ENCODE measurements at places on chromosomes 1 and 21.

- DNase-seq, result no peak
Observed at GRCh38 chr21:36510911-36511310, 31.0 kb upstream of the CLDN14 start.

DNA sequence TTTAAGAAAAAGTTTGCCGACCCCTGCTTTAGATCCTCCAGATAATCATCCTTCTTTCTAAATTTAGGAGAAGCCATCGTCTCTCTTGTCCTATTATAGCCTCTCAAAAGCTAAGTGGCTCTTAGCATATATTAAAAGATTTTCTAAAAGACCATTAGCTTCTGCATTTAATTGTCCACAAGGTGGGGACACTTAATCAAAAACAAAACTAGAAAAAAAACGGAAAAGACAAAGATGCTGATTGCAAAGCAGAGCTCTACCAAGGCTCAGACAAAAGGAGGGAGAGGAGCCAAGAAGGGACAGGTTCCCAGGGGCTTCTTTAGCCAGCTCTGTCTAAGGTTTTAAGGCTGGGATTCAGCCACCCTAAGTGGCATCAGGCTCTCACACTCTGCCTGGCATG, 128.3 kb upstream of the HMGB4 start:
- DNase-seq, result no peak

DNA sequence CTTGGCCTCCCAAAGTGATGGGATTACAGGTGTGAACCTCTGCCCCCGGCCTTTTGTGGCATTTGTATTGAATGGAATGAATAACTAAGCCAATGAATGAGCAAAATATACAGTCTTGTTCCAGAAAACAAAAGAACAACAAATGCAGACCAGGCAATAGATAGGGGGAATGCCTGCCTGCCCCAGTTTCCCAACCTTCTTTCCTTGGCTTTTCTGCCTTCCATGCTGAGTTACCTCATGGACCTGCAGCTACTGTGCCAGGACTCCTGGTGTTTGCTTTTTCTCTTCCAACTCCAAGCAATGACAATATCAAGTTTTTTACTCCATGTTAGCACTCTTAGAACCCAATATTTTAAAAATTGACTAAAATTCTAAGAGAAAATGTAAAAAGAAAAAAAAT, 58.6 kb upstream of the BACH1 start:
- no peak for DNase-seq

DNA sequence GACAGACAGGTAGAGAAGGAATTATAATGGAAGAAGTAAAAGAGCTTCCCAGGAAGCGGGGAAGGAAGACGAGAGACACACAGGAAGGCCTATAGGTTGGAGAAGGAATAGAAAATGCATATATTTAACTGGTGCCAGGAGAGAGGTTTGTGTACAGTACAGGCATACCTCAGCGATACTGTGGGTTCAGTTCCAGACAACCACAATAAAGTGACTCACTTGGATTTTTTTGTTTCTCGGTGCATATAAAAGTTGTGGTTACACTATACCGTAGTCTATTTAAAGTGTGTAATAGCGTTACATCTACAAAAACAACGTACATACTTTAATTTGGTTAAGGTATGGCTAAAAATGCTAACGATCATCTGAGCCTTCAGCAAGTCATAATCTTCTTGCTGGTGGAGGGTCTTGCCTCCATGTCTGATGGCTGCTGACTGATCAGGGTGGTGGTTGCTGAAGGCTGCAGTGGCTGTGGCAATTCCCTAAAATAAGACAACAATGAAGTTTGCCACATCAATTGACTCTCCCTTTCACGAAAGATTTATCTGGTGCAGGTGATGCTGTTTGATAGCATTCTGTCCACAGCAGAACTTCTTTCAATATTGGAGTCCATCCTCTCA, 16.0 kb downstream of the YARS1 start:
- DNase-seq, result peak; percentile 84

DNA sequence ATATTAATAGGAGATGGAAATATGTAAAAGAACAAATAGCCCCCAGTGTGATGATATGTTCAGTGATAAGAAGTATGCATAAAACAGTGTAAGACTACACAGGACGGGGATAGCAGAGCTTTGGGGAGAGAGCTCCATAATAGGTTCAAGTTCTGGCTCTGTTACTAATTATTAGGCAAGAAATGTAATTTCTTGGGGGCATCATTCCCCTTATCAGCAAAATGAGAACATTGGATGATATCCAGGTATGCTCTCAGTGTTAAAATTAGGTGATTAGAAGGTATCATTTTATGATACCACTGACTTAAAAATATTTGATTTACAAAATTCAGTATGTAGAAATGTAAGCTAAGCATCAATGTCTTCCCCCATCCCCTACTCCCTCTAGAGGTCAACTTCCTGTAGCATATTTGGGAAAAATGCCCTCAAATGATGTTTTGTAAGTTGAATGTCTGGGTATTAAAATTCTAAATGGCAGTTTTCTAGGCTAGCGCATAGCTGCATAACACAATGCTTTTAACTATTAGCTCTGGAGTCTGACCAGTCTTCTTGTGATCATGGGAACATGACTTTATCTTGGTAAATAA, 585.7 kb upstream of the CAMK1G start:
- DNase-seq, result peak; percentile 29

GRCh38 chr1:91699339-91699974, 186.5 kb downstream of the TGFBR3 start:
- no peak for DNase-seq

DNA sequence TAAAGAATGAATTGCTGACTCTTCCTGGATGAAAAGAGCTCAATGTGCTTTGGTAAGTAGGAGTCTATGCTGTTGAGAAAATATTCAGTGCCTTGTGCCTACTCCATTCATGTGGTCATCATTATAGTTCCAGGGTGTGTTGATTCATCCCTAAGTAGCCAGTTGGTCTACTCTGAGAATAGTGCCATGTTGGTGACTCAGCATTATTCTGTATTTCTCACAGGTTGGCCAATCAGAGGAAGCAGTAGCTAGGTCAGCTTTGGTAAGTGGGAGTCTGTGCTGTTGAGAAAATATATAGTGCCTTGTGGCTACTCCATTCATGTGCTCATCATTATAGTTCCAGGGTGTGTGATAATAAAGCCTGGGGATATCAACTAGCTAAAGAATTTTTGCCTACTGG, 397.3 kb downstream of the AGBL4 start:
- DNase-seq, result no peak

DNA sequence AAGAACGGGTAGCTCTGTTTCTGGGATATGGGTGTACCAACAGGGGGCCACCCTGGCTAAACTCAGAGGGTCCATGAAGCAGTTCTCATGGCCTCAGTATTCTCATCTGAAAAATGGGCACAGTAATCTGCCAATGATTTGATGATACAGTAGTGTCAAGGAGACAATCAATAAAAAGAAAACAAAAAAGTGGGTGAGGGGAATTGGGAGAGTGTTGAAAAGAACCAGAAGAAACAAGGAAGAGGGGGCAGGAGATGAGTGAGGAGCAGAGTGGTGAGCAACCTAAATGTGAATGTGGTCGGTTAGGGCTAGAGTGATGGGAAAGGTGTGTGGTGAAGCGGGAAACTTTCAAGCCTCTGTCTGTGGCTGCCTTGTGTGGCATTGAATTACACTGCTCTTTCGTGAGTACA, 2.0 kb downstream of the SLAMF7 start:
- no peak for DNase-seq

- peak; percentile 75 for DNase-seq
Observed at GRCh38 chr1:110136911-110137310, 13.4 kb upstream of the SLC6A17 start.

DNA sequence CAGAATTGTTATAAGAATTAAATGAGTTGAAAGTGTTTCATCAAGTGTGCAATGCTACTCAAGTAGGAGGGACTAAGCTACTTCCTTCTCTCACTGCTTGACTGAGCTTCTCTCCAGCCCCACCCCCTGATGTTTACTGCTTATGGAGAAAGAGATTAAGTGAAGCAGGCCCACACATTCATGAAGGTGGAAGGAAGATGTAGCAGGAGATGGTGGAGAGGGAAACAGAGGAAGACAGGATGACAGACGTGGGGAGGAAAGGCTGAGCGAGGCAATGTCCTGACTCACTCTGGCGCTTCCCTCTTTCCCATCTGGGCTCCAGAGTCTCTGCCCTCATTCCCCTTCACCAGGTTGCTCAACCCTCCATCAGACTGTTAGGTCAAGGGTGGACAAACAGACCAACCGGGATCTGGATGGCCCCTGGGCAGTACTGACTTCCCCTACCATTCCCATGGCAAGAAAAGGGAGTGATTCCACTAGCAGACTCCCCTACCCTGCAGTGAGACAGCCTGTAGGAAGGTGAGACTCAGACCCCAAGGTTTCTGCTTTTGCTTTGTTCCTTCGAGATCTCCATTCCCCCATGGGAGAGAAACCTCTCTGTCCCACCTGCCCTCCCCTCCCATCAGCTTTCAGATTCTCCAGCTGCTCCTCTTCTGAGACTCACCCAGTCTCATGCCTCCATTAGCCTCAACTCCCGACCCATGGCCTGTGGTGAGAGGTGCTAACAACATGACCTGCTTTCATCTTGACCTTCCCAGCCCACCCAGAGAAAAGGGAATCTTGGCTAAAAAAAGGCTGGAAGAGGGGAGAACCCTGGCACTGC, 3.1 kb upstream of the ARHGEF2 start:
- peak; percentile 83 for DNase-seq

- DNase-seq, result no peak
Observed at GRCh38 chr1:153968408-153968807, 706 bp downstream of the CREB3L4 start.

DNA sequence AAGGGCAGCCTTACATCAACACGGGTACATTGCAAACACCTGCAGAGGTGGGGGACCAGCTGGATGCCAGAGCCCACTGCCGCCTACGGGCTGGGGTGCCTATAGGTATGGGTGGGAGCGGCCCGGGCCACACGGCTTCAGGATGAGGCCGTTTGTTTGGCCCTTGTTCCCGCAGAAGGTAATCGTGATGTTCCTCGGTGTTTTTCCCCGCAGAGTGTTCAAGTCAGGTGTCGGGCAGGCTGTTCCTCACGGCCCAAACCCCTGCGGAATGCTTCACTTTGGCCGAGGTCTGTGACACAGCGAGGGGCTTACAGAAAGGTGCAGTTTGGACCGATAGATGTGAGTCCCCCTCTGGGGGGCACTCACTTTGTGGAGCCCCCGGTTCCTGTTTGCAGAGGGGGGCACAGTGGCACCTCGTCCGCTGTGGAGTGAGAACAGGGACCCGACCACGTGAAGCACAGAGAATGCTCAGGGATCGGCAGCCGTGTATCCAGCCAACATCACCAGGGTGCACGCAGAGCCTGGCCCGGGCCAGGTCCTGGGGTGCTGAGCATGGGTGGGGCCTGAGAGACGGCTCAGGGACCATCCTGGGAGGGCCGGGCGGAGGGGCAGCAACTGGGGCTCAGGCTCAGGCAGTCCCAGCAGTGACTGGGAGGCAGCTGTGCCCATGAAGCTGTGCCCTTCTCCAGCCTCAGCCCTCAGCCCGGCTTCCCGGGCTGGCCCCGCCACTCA, 453 bp upstream of the TTLL10 start:
- DNase-seq, result no peak

GRCh38 chr1:170407581-170407980, 124.4 kb upstream of the GORAB start:
- DNase-seq, result no peak

GRCh38 chr1:244709076-244709475, 56.1 kb downstream of the DESI2 start:
- no peak for DNase-seq

Data from activated CD4-positive, alpha-beta T cell treated with anti-CD3 and anti-CD28 coated beads, Interleukin-2, amount 10 ng/mL, durations not matched to agents 24 days and 14 days (primary cell).